ENCODE measurements at places on chromosomes 5 and 9. TPM values are rescaled to one million over a fixed set of nuclear protein-coding genes. Genes with fewer than 3 reads are reported as not detected.

DNA sequence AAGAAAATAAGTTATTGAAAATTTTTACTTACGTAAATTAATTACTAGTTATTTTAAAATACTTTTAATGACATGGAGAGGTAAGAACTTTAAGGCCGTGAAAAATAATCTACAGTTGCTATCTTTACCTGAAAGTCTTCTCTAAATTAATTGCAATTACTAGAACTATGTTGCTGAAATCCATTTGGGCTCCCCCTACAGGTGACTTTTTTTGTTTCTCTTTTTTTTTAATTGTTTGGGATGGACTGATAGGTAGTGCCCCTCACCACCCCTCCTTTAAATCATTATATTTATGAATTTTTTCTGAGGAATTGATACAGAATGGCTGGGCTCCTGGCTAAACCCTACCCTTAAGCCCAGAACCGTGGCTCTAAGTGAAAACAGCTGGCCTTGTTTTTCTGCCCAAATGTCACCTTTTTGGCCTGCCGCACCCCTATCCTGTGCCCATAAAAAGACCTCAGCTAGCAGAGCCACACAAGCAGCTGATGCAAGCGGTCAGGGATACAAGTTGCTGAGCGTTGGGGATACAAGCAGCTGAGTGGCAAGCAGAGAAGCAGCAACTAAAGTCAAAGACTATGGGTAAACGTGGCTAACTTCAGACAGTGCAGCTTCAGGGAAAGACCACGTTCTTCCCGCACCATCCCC lies 315.2 kb upstream of the ACO1 start:
- no peak for DNase-seq
- no peaks in the 10 kb centered on the region for H3K27me3 ChIP-seq
- no peak overlapping the region for H3K27ac ChIP-seq
- H3K4me3 ChIP-seq = no peak overlapping the region
- H3K4me1 ChIP-seq = no peaks in the 10 kb centered on the region

DNA sequence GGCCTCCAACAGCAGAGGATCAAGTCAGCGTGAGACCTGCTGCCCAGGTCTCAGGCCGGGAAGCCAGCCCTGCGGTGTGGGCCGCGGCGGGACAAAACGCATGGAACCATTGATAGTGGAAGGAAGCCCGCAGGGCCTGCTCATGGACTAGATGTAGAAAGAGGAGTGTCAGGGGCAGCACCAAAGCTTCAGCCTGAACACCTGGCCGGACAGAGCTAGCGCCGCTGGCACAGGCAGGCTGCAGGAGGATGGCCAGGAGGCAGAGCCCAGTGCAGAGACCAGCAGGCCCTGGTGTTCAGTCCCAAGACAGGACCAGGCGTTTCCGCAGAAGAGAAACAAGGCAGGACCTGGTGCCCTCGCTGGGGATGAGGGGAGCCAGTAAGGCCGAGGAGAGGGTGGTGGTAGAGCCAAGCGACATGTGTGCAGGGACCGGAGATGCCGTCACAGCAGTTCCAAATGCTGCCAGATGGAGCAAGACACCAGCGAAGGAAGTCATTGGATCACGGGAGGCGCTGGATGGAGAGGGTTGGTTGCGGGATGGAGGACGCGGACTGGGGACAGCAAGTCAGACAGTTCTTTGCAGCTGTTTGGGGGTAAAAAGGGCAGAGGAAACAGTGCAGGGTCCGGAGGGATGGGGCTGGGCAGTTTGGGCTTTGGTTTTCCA lies 42.1 kb upstream of the OLFM1 start:
- H3K4me3 ChIP-seq = no peak overlapping the region
- H3K27ac ChIP-seq = no peak overlapping the region
- no peaks in the 10 kb centered on the region for H3K4me1 ChIP-seq
- peaks cover 9% of the 10 kb centered on the region for H3K27me3 ChIP-seq
- DNase-seq = no peak

The PRRC1 gene
- 35.8 TPM for total RNA-seq

The ACTBL2 gene
- total RNA-seq = not detected

The TIMD4 gene
- 2.3 TPM for total RNA-seq

Data from activated CD4-positive, alpha-beta T cell treated with anti-CD3 and anti-CD28 coated beads for 36 hours (primary cell).